ENCODE measurements at places on chromosomes 2 and 18. TPM values are rescaled to one million over a fixed set of nuclear protein-coding genes. Genes with fewer than 3 reads are reported as not detected.

Gene IKZF2
- total RNA-seq, result 21.9 TPM

GRCh38 chr18:73778032-73778359, 369.6 kb downstream of the FBXO15 start:
- no peak overlapping the region for H3K4me3 ChIP-seq
- no peak overlapping the region for H3K27ac ChIP-seq
- peaks cover 10% of the 10 kb centered on the region for H3K27me3 ChIP-seq
- DNase-seq, result no peak
- H3K4me1 ChIP-seq, result no peaks in the 10 kb centered on the region

GRCh38 chr2:218999881-219000568, 6.8 kb upstream of the CRYBA2 start:
- DNase-seq, result no peak
- H3K4me3 ChIP-seq, result no peak overlapping the region
- H3K27me3 ChIP-seq, result peaks cover 74% of the 10 kb centered on the region
- no peaks in the 10 kb centered on the region for H3K36me3 ChIP-seq

DNA sequence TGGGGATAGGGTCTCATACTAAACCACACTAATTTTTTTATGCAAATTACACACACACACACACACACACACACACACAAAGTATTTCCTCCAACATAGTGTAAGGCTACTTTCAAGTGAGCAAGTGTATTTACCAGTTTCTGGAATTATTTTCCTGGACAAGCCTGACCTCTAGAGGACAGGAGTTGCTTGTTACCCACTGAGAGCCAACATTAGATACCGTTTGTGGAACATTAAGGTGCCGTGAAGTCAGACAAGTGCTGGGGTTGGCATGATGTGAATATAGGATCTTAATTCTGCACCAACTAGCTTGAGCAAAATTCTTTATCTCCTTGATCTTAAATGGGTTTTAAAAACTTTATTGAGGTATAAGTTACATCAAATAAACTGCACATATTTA, 39.3 kb upstream of the SERPINB2 start:
- H3K36me3 ChIP-seq, result no peaks in the 10 kb centered on the region
- H3K4me1 ChIP-seq, result no peaks in the 10 kb centered on the region
- H3K4me3 ChIP-seq, result no peak overlapping the region
- no peaks in the 10 kb centered on the region for H3K27me3 ChIP-seq

- H3K4me1 ChIP-seq, result no peaks in the 10 kb centered on the region
- no peaks in the 10 kb centered on the region for H3K27me3 ChIP-seq
- H3K27ac ChIP-seq, result no peak overlapping the region
- DNase-seq, result no peak
- peaks cover 23% of the 10 kb centered on the region for H3K36me3 ChIP-seq
These were observed 301.8 kb downstream of the NBAS start for GRCh38 chr2:15259356-15259756.

DNA sequence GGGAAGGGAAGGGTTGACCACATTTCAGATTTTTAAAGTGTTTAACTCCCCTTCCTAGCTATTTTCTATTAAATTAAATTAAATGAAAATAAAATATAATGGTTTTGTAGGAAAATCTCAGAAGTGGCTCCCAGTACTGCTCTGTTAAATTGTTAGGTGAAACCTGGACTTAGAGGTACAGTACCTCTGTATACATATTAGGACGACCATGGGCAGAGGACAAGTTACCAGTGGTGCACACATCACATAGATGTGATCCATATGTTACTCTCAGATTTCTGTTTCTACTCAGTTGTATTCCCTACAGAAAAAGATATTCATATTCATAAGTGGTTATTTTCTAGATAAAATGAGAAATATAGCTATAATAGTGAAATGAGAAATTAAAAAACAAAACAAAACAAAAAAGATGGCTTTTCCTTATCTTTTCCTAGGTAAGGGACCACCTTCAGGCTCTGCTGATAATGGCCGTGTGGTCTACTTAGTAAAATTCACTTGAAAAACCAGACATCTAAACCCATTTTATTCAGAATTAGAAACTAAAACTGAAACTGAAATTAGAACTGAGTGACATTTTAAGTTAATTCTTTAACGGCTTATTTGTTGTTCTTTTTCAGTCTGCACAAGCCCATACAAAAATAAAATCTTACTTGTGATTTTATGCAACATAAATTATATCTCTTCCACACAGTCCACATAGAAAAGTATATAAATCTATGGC, 832.5 kb upstream of the CHAC2 start:
- H3K27me3 ChIP-seq, result no peaks in the 10 kb centered on the region
- peaks cover 16% of the 10 kb centered on the region for H3K4me1 ChIP-seq
- H3K27ac ChIP-seq, result no peak overlapping the region
- H3K36me3 ChIP-seq, result peaks cover 2% of the 10 kb centered on the region

- DNase-seq, result peak; percentile 13
- H3K36me3 ChIP-seq, result no peaks in the 10 kb centered on the region
- H3K4me3 ChIP-seq, result peak overlapping the region; percentile 93
- H3K27me3 ChIP-seq, result no peaks in the 10 kb centered on the region
- peaks cover 24% of the 10 kb centered on the region for H3K4me1 ChIP-seq
These were observed 542 bp downstream of the PGAP1 start for GRCh38 chr2:196925768-196926561.

DNA sequence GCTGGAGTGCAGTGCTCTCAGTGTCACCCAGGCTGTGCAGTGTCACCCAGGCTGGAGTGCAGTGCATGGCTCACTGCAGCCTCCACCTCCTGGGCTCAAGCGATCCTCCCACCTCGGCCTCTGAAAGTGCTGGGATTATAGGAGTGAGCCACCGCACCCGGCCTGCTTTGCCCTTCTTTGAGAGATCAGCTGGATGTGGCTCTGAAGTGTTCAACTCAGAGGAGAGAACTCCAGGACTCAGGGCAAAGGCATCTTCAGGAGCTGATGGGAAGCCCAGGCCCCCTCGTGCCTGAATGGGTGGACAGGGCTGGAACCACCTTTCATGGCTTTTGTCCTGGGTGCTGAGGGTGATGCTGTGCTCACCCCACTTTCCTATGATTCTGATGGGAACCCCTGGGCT, 52.0 kb upstream of the HAAO start:
- DNase-seq, result no peak
- H3K4me3 ChIP-seq, result no peak overlapping the region
- no peak overlapping the region for H3K27ac ChIP-seq
- H3K4me1 ChIP-seq, result peaks cover 16% of the 10 kb centered on the region
- no peaks in the 10 kb centered on the region for H3K36me3 ChIP-seq

Gene ZBTB7C
- total RNA-seq, result 0.57 TPM

Gene PTRHD1
- 26.2 TPM for total RNA-seq

DNA sequence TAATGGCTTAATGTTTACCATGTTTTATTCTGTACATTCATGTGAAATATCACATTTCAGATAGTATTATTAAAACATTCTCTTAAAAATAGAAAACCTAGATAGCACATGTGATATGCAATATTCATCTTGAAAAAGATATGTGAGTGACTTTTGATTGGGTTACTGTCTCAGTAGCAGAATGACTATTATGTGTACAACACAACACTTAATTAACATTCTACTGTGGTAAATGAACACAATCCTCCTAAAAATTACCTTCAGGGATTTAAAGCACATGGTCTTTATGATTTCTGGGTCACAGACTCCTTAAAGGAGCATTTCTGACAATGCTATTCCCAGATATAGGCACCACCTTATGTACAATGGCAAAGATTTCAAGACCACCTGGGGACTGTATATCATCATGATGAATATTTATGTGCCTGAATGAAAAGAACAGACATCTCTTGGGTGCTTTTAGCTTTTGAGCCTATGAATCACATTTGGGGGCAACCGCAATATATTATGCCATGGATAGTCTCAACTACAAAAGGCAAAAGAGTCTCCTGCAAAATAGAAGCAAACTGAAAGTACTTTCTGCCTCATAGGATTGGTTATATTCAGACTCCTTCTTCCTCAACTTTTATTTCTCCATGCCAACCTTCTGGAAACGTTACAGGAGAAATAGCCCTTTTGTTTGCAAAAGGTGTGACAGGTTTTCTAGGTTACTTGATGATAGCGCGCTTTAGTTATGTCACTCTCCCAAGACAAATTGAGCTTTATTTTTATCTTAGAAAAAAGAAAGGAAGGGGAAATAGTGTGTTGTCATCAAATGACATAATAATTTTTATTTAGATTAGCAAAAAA, 259.0 kb downstream of the CALCRL start:
- H3K4me3 ChIP-seq, result no peak overlapping the region
- no peaks in the 10 kb centered on the region for H3K27me3 ChIP-seq
- no peak for DNase-seq
- H3K36me3 ChIP-seq, result no peaks in the 10 kb centered on the region
- no peaks in the 10 kb centered on the region for H3K4me1 ChIP-seq
- H3K27ac ChIP-seq, result no peak overlapping the region

Gene STAT4
- total RNA-seq, result 18.8 TPM

- no peak for DNase-seq
- H3K27ac ChIP-seq, result no peak overlapping the region
- peaks cover 19% of the 10 kb centered on the region for H3K27me3 ChIP-seq
These were observed 44.6 kb downstream of the DPP4 start for GRCh38 chr2:162029287-162029901.

DNA sequence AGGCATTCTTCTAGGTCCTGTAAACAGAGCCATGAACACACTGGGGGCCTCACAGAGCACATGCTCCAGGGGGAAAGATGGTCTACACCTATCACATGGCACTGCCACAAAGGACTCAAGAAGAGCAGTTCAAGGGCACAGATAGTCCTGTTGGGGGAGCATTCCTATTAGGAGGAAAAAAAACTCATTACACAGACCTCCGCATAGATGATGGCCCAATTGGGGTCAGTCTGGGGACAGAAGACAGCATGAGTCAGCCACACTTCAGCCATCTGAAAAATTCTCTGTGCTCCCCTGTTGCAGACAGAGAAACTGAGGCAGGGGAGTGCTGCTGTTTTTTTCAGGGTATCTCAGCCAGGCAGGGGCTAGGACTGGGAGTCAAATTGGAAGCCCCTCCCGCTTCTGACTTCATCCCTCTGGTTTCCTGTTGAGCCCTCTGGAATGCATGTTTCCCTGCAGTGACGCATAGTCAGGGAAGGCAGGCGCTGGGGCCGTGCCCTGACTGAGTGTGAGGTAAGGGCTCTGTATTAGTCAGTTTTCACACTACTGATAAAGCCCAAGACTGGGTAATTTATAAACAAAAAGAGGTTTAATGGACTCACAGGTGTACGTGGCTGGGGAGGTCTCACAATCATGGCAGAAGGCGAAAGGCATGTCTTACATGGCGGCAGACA, 67.9 kb downstream of the RHOB start:
- no peak for DNase-seq
- H3K4me1 ChIP-seq, result peaks cover 10% of the 10 kb centered on the region
- no peaks in the 10 kb centered on the region for H3K27me3 ChIP-seq
- H3K36me3 ChIP-seq, result no peaks in the 10 kb centered on the region
- peak overlapping the region; percentile 79 for H3K27ac ChIP-seq

GRCh38 chr2:40955635-40956034, 503.7 kb upstream of the SLC8A1 start:
- DNase-seq, result no peak
- H3K4me1 ChIP-seq, result no peaks in the 10 kb centered on the region
- no peaks in the 10 kb centered on the region for H3K27me3 ChIP-seq
- H3K27ac ChIP-seq, result no peak overlapping the region
- H3K4me3 ChIP-seq, result no peak overlapping the region
- H3K36me3 ChIP-seq, result no peaks in the 10 kb centered on the region

DNA sequence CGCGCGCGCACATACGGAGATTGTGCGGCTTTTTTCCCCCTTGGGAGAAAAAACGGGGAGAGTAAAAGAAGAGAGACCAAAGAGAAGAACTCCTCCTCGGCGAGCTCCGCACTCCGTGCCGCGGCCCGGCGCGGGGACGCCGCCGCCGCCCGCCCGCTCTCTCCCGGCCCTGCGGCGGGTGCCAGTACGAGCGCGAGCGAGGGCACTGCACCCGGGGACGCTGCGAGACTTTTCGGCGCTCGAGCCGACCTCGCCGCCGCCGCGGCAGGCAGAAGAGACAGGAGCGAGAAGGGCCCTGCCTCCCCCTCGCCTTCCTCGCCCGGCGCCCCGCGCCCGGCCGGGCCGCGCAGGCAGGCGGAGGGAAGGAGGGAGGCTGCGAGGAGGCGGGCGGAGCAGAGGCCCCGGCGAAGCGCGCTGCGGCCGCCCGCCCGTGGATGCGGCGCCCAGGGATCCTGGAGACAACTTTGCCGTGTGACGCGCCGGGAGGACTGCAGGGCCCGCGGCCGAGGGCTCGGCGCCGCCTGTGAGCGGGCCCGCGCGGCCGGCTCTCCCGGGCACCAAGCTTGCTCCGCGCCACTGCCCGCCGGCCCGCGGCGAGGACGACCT, 857 bp upstream of the INHBB start:
- DNase-seq, result no peak
- H3K4me1 ChIP-seq, result peaks cover 14% of the 10 kb centered on the region
- H3K36me3 ChIP-seq, result no peaks in the 10 kb centered on the region

Gene DAPL1
- not detected for total RNA-seq

GRCh38 chr2:100235098-100235497, 87.2 kb downstream of the LONRF2 start:
- peaks cover 18% of the 10 kb centered on the region for H3K4me1 ChIP-seq
- H3K27me3 ChIP-seq, result peaks cover 21% of the 10 kb centered on the region

DNA sequence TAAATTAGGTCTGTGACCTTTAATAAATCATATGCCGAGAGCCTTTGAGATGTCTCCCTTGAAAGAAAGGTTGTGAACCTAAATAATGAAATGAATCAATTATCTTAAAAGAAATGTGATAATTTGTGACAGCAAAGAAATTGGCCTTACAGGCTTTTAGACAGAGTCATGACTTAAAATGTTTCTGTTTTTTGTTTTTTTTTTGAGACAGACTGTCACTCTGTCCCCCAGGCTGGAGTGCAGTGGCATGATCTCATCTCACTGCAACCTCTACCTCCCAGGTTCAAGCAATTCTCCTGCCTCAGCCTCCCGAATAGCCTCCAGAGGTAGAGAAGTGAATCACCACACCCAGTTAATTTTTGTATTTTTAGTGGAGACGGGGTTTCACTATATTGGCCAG, 898.0 kb downstream of the CNTNAP5 start:
- no peak overlapping the region for H3K27ac ChIP-seq
- no peaks in the 10 kb centered on the region for H3K27me3 ChIP-seq
- no peaks in the 10 kb centered on the region for H3K36me3 ChIP-seq
- no peak overlapping the region for H3K4me3 ChIP-seq
- peaks cover 5% of the 10 kb centered on the region for H3K4me1 ChIP-seq
